ENCODE measurements at places on chromosomes 7 and 10. TPM values are rescaled to one million over a fixed set of nuclear protein-coding genes. Genes with fewer than 3 reads are reported as not detected.

GRM3 gene
- polyA plus RNA-seq, result 0.16 TPM

DNA sequence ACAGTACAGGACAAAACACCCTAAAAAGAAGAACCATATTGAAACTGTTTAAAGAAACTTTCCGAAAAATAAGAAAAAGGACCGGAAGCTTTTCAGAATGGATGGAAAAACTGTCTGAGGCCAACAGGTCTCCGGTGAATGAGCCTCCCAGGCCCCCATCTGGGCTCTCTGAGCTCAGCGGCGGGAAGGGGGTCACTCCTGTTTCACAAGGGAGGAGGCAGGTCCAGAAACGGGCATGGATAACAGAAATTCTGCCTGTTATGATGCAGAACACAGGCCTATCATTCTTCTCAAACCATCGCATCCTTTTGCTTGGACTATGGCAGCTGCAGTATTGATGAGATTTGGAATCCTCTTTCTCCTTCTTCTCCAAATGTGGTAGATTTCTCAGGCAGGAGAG is 58.9 kb upstream of the SHH start:
- DNase-seq, result no peak

DNA sequence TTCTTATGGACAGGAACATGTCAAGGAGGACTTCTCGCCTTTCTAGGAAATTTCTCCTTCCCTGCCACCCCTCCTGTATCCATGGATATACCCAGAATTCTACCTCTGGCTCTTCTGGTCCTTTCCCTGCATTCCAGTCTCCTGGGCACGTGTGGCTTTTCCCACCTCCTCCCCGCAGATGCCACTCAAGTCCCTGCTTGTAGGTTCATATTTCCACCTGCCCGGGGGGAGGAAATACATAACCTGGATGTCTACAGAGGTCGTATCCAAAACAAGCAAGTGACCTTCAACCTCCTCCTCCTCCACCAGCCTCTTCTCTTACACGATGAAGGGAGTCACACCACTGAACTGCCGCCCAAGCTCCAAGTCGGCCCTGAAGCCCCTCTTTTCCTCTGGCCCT is 20.7 kb downstream of the FGFR2 start:
- DNase-seq, result no peak

DNA sequence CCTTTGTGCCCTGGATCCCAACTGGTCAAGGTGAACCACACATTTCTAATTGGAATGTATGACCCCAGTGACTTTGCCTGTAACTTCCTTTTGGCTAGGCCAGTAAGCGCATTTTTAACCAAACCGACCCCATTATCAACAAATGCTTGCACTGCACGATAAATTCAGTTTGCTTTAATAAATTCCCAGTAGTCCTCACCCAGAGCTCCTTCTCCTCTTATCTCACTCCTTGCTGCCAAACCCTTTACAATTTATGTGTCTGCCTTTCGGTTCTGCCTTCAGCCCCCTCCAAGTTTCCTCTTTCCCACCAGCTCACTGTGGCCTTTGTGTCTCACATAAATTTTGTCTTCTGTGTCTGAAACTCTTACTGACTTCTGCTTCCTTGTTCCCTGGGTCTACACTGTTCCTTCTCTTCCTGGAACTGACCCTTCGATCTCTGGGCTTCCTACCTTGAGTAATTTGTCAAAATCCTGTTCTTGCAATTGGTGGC is 59.0 kb downstream of the TBXAS1 start:
- no peak for DNase-seq

IFIT1B gene
- 0.04 TPM for polyA plus RNA-seq

DNA sequence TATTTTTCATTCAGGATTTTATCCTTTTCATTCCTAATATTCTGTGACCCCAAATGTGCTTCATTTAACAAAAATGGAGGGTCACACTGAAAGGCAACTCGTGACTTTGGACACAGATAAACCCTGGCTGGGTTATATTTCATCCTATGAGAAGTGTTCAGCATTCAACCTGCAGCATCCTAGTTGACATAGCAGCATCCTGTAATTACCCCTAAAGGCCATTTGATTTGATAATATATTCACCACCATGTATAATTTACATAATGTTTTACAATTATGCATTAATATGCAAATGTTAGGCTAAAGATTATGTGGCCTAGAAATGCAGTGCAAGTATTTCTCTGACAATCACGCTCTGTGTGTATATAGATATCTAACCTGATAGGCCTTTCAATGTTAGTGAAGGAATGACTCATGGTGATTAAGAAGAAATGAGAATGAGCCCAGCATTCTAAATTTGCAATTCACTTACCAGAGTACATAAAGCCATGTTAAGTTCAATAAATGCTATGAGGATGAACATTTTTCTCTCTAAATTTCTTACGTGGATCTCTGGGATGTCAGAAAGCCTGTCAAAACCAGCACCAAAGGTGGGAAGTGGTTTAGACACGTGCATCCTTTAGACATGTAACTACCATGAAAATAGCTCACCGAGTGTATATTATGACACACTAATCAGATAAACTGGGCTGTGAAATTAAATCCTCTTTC is 337.7 kb upstream of the AOAH start:
- no peak for DNase-seq

DNA sequence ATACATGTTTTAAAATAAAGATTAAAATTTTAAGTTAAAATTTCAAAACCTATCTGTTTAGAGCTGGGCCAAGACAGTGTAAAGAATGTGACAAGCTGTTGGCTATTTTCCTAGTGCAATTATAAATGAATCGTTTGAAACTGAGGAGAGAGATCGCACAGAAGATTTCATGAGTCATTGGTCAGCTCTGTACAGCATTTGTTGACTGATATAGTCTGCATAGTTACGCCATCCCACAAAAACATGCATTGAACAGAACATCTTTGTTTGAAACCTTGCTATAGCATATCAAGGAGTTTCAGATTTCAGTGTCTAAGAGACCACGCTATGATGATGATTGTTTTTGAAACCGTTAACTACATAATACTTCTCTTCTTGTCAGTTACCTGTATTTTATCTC is 1.3 kb upstream of the C10orf67 start:
- DNase-seq, result no peak

IGFBP1 gene
- 0.66 TPM for polyA plus RNA-seq

TMEM236 gene
- polyA plus RNA-seq, result 0.43 TPM

SLC39A12 gene
- polyA plus RNA-seq, result not detected

GIMAP1 gene
- 2.4 TPM for polyA plus RNA-seq

DNA sequence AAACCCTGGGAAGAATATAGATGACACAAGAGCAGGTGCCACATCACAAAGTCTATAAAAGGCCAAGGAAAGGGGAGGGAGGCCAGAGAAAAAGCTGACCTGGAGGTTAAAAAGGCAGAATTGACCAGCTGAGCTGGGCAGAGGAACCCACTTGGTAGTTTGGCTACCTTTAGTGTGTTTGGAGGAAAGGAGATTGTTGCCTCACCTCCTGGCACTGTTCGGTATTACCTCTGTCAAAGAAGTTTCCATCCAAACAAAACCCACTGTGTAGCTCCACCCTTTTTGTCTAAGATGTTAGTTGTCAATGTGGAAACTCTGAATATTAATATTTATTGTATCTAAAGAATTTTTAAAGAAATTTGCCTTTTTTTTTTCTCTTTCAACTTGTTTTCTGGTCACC is 23.4 kb downstream of the ENTPD7 start:
- DNase-seq, result no peak

Measured in renal pelvis (tissue), 12 donors.